ENCODE measurements at places on chromosomes 2 and 18. TPM values are rescaled to one million over a fixed set of nuclear protein-coding genes. Genes with fewer than 3 reads are reported as not detected.
A peak's percentile ranks its signal among the peaks of the same experiment; 100 is the strongest.

DNA sequence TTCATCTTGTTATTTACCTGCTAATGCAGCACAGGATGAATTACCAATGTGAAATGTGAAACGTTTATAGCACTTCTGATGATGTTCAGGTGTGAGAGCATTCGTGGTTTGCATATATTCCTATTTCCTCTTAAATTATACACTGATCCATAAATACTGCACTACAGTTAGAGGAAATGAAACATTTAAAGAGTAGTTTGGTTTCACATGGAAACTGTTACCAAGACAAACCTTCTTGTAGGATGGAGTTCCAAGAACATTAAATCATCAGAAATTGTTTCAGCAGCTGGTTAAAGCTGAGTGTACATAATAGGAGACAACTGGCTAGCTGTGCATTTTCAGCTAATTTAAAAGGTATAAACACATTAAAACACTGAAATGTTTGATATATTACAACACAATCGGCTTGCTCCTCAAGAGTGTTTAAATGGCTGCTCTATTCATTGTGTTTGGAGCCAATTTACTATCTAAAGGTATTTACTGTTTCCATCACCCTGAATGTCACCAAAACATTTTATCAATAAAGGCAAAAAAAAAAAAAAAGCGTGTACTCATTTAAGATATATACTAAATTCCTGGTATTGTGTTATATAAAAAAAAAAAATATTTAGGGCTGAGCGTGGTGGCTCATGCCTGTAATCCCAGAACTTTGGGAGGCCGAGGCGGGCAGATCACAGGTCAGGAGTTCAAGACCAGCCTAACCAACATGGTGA, 100.6 kb downstream of the DYM start:
- peak; percentile 64 for DNase-seq

DNA sequence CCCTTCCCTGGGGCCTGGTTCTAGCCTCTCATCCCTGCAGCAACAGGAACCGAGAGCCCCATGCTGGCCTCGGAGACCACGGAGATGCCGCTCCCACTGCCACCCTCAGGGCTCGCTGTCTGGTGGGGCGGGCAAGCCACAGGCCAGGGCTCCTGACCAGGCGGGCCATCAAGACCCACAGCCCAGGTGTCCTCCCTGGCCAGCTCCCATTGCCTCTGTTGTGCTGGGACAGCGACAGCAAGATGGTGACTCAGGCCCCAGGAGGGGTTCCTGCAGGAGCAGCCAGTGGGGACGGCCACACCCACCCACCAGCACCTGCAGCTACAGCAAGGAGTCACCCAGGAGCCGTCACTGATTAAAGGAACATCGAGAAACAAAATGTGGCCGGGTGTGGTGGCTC, 7.4 kb downstream of the KLHL30 start:
- DNase-seq = no peak

GRCh38 chr18:28469946-28470345, 293.0 kb upstream of the CDH2 start:
- peak; percentile 6 for DNase-seq

DNA sequence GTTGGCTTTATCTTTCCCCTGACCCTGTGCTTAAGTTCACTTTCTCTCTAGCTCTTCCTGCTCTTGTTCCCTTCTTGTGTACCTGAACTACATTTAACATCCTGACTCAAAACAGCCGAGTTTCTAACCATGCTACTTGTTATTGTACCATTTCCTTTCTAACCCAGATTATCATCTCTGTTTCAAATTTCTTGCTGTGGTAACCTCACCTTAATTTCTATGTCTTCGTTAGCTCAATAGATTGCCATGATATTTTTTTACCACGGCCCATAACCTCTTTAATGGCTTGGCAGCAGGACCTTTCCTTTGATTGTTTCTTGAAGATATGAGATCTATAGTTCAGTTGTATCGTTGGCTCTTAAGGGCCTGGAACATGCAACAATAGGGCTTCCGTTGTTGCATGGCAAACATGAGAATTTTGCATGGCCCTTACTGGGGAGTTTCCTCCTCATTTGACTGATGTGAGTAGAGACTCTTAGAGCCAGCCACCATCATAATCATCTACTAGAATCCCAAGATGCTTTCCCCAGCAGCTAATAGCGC, 11.1 kb downstream of the CFAP36 start:
- no peak for DNase-seq

GRCh38 chr18:11042247-11042646, 107.1 kb downstream of the PIEZO2 start:
- no peak for DNase-seq

DNA sequence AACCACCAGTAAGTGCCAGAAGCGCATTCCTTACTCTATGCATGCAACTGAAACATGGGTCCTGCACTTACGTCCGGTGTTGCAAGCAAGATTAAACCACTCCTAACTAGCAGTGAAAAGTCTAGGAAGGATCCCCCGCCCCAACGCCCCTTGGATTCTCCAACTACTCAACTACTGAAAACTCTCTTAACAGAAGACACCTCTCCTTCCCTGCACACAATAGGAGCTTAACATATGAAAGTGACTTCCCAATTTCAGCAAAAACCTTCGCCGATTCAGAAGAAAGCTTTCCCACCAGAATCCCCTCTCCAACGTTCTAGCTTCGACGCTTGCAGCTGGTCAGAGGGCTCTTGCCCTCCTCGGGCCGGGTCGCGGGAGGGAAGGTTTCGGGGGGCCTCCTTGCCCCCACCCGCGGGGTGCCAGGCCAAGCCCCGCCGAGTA, 578 bp downstream of the IWS1 start:
- DNase-seq = no peak

DNA sequence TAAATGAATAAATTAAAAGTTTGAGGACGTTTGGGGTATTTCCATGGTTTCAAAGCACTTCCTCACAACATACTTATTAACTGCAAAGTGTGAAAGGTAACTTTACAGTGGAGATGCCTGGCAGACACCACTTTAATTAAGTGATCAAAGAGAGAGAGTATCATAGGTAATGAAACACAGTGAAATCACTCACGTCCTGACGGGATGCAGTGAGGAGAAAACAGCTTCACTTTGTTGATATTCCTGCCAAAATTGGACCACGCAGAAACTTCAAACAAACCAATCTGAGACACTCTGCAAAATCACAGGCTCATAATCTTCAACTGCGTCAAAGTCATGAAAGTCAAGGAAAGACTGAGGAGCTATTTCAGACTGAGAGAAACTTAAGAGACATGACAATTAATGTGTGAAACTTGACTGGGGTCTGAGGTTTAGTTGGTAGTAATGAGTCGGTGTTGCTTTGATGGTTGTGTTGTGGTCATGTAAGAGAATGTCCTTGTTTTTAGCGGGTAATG, 66.0 kb upstream of the ITGB6 start:
- no peak for DNase-seq

GRCh38 chr18:44054514-44054913, 626.2 kb upstream of the SETBP1 start:
- no peak for DNase-seq

GRCh38 chr2:152627351-152627957, 89.8 kb downstream of the PRPF40A start:
- DNase-seq = no peak

- no peak for DNase-seq
Observed at GRCh38 chr2:239285071-239285931, 115.5 kb downstream of the HDAC4 start.

- DNase-seq = no peak
Observed at GRCh38 chr2:85151026-85151425, 17.8 kb downstream of the TCF7L1 start.

GRCh38 chr2:64522843-64523428, 1.2 kb upstream of the AFTPH start:
- DNase-seq = no peak

DNA sequence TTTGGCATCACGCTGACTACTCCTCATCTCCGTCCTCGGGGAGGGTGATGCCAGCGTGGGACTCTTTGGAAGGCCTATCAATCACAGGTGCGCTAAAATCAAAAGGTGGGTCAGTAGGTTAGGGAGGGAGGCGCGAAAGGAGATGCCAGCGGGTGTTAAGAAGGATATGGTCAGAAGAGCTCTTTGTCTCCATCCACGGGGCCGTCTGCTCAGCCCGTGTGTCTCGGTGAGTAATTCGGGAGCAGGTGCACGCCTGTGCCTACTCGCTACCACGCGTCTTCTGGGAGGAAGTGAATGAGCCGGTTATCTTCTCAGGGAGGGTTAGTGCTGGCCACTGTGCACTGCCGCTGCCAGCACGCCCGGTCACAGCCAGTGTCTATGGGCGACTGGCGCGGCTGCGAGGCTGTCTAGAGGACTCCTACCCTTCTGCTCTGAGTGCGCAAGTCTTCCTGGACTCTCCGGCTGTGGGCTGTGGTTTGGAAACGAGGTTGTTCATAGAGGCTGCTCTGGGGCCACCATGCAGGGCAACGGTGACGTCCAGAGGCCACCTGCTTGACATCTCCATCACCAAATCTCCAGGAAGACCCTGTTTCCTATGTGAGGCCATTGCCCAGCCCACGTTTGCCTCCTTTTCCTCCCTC, 153.4 kb downstream of the MBP start:
- DNase-seq = no peak

DNA sequence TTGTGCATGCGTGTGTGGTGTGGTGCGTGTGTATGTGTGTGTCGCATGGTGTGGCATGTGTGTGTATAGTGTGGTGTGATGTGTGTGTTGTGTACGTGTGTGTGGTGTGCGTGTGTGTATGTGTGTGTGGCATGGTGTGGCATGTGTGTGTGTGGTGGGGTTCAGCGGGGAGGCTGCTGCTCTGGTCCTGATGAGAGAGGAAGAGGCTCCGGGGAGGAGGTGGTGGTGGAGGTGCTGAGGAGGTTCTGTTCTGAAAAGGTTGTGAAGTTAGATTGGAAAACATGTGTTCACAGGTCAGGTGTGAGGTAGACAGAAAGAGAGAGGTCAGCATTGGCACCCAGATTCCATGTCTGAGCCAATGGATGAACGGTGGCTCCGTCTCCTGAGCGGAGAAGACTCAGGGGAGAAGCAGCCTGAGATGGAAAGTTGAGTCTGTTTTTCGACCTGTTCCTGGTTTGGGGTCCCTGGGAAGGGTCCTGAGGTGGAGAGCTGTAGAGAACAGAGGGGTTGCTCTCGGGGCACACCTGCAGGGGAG, 67.2 kb upstream of the HDAC4 start:
- DNase-seq = no peak

DNA sequence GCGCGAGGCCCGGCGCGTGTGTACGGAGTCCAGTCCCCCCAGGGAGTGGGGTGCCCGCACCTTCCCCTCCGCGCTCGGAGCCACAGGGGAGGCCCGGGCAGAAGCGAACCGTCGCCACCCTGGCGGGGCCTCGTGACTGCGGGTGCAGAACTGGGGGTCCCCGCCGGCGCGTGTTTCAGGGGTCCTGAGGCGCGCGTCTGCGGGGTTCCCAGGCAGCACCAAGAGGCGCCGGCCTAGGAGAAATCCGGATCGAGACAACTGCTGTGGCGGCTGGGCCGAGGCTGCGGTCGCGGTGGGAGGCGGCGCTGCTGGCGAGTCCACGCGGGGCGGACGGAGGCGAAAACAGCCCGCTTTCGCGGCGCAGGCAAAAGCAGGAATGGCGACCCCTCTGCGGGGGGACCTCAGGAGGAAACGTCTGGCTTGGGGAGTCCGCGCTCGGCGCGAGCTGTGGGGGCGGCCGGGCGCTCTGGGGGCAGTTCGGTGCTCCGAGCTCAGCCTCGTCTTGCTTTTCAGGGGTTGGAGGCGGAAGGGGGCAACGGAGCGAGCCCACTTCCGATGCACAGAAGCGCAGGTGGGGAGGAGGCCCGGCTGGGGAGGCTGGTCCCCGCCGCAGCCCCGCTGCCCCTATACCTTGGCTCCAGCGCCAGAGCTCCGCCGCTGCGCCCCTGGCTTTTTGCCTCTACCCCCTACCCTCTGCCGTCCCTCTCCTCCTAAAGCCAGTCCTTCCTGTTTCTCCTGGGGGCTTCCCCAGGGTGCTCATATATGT, 81.5 kb upstream of the LDLRAD4 start:
- DNase-seq = no peak

- DNase-seq = no peak
Observed at GRCh38 chr2:49110571-49110970, 43.7 kb downstream of the FSHR start.

DNA sequence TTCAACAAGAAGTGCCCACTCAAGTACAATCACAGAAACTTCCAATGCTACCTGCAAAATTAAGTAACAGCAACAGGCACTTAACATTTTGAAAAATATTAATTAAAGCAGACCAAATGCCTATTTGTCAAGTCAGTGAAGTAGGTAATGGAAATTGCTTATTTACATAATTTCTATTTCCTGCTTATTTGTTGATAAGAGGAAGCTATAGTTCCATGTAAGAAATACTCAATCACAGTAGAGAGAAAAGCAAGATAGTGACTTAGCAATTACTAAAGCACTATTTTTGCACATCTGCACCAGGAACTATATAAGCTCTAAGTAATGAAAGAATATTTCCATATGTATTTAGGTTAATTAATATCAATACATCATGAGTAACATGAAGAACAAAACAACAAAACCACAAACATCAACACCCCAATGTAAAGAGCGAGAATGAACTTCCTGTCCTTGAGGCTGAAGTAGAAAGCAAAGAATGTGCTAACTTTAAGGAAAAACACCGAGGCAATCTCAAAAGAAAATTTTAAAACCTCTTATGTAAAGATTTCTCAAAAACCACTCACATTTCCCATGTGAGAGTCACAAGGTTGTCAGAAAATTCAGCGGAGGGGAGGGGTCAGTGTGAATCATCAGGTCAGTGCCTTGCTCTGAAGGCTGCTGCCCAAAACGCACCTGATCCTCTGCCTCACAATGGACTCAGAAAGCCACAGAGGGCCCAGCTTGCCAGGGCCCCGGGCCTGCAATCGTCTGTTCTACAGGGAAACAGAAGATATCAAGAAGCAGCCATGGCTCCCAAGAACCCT, 12.5 kb downstream of the NPC1 start:
- DNase-seq = peak; percentile 64

- DNase-seq = peak; percentile 90
Observed at GRCh38 chr2:227406177-227407031, 18.7 kb upstream of the SCYGR1 start.

- no peak for DNase-seq
Observed at GRCh38 chr18:49400398-49401072, 59.9 kb downstream of the DYM start.

- DNase-seq = no peak
Observed at GRCh38 chr2:232353096-232353495, 25.5 kb upstream of the ALPP start.

- DNase-seq = no peak
Observed at GRCh38 chr2:42052702-42053481, 5.1 kb downstream of the PKDCC start.

- DNase-seq = no peak
Observed at GRCh38 chr2:19356545-19357401, 1.6 kb downstream of the OSR1 start.

- DNase-seq = no peak
Observed at GRCh38 chr2:222792001-222792611, 68.7 kb upstream of the ACSL3 start.

- no peak for DNase-seq
Observed at GRCh38 chr18:36314098-36314497, 16.6 kb downstream of the FHOD3 start.

GRCh38 chr18:10153924-10154752, 240.3 kb downstream of the VAPA start:
- DNase-seq = no peak

The ABI2 gene
- total RNA-seq = 23.2 TPM

The PIEZO2 gene
- total RNA-seq = not detected

The MXD1 gene
- 3.6 TPM for total RNA-seq

The PROKR1 gene
- not detected for total RNA-seq

The COLEC12 gene
- not detected for total RNA-seq

The HOXD3 gene
- total RNA-seq = 0.32 TPM

The UCN gene
- 0.14 TPM for total RNA-seq

The ITGA4 gene
- total RNA-seq = 11.0 TPM

The NR4A2 gene
- total RNA-seq = 0.32 TPM

The VIT gene
- total RNA-seq = not detected

The STPG4 gene
- total RNA-seq = 0.07 TPM

The ETAA1 gene
- total RNA-seq = 15.5 TPM

The CEP76 gene
- total RNA-seq = 9.0 TPM

The ERBB4 gene
- total RNA-seq = not detected

All from foreskin keratinocyte (primary cell).